ENCODE measurements at places on chromosomes 3 and 15.

DNA sequence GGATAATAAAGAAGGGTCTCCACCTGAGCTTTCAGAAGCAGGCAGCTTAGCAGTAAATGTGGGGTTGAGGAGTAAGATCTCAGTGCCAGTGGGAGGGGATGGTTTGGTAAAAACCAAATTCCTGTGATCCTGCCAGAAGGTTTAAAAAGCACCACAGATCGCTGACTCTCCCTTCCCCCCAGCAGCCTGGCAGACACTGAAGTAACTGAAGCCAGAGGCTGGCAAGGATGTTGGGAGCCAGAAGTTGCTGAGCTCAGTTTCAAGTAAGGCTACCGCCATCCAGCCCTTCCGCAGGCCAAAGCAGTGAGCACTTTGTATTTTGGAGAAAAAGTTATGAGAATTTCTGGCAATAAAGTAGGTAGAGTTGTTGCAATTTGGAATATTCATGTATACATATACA, 246.4 kb downstream of the ZNF621 start:
- no peak for DNase-seq

- DNase-seq: no peak
Measured at GRCh38 chr15:83449937-83450506, 2.9 kb downstream of the SH3GL3 start.

DNA sequence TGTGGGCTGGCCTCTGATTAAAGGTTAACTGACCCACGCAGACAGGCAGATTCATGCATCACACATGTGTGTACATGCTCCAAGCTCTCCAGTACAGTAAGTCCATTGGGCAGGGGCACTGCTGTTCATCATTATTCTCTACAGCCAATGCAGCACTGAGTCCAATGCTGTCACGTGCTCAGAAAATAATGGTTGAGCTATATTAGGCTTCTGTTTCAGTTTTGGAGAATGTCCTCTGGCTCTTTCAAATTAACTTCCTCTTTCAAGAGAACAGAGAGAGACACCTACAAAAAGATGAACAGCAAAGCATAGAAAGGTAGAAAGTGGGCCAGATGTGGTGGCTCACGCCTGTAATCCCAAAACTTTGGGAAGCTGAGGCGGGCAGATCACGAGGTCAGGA, 202.6 kb downstream of the MEX3B start:
- no peak for DNase-seq

GRCh38 chr3:136385457-136385856, 135.3 kb downstream of the PCCB start:
- DNase-seq: no peak

DNA sequence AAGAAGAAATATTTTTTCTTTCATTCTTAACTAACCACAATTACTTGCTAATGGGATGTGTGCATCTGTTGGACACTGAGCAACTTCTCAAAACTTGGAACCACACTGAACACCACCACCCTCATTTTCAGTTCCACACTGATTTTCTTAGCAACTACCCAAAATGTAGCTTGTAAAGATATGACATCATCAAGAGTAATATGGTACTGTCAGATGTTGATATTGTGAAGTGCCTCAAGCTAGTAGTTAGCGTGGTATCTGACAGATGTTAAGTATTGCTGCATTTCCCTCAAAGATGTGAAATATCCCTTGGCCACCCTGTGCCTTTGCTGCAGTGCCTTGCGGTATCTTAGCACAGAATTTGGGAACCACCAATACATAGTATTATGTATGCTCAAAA, 9.3 kb downstream of the RFTN1 start:
- DNase-seq: no peak
